ENCODE measurements at places on chromosomes 4 and X. TPM values are rescaled to one million over a fixed set of nuclear protein-coding genes. Genes with fewer than 3 reads are reported as not detected.

DNA sequence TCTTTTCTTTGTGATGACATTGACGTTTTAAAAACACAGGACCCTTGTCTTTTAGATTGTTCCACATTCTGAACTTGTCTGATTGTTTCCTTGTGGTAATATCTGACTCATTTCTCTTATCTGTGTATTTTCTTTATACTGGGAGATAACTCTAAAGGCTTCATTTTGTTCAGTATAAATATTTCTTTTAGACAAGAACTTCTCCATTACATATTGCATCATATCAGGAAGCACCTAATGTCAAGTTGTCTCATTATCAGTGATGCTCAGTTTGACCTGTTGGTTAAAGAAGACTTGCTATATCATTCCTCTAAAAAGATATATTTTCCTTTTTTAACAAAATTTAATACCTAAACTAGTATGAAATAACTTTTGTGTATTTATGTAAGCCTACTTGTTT, 152.3 kb upstream of the BMP3 start:
- DNase-seq: no peak

SHROOM3 gene
- 0.21 TPM for total RNA-seq

DNA sequence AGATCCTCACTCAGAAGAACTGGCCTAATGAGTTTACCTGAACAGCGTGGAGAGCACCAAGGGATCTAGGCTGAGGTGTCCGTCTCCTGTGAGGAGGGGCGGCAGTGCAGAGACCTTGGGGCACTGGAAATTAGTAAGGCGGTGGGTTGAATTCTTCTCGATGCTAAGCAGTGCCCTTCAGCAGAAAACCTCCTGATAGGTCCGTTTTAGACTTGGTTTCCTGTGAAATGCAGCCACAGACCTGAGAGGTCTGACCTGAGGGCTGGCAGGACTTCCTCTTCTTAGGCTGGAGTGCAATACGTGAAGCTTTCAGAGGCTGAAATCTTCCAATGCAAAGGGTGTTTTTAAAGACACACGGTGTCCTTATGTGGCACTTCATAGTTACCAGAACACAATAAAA, at the start of gene CLNK:
TSS of gene CLNK (minus strand) at position 138 of the 400 bp plus-strand sequence. CDS start 16,899 bp downstream, outside the sequence.
- no peak for DNase-seq

- no peak for DNase-seq
Measured at GRCh38 chr4:176526704-176527103, 206.9 kb downstream of the SPCS3 start.

GRCh38 chr4:67725981-67726380, 25.0 kb upstream of the UBA6 start:
- no peak for DNase-seq

SPATA4 gene
- not detected for total RNA-seq

PABPC5 gene
- not detected for total RNA-seq

DMRTC1 gene
- total RNA-seq: 0.21 TPM

TRIM75 gene
- not detected for total RNA-seq

Data from activated naive CD4-positive, alpha-beta T cell treated with anti-CD3 and anti-CD28 coated beads, Interleukin-2, amount 50 U/mL, for 72 hours (primary cell).